HuH-7 (cell line): ENCODE measurements at places on chromosomes 11 and 22.

- DNase-seq = no peak
These were observed 204.6 kb downstream of the DBX1 start for GRCh38 chr11:19955660-19956059.

- no peak for DNase-seq
These were observed 60.7 kb downstream of the LRRC32 start for GRCh38 chr11:76609736-76610370.

DNA sequence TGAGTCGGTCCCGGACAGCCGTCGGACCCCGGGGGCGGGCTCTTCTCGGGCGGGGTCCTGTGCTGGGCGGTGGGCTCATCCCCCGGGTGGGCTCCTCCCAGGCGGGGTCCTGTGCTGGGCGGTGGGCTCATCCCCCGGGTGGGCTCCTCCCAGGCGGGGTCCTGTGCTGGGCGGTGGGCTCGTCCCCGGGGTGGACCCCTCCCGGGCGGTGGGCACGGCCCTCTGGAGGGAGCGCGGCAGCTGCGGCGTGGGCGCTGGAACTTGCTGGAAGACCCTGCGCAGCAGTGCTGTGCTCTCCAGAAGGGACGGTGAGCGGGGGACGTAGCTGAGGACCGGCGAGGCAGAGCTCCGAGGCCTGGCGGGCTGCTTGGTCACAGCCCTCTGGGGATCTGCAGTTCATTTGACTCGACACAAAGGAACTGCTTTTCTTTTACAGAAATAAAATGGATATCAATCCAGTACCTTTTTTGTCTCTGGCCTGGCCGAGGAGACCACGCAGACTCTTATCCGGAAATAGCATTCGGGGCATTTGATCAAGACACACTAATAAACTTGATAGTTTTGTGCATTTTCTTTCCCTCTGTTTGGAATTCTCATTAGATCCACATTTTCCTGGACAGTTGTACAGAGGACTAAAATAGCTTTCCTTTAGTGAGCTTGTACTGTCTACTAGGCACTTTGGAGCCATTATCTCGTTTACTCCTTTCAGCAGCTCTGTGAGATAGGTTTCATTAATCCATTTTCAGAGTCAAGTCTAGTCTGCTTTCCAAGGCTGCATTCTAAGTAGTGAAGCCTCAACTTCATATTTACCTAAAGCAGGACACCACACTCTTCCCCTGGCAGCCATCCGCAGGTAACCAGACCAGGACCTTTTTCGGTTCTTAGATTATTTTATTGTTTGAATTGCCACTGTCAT lies 812 bp downstream of the JAM3 start:
- DNase-seq = no peak

DNA sequence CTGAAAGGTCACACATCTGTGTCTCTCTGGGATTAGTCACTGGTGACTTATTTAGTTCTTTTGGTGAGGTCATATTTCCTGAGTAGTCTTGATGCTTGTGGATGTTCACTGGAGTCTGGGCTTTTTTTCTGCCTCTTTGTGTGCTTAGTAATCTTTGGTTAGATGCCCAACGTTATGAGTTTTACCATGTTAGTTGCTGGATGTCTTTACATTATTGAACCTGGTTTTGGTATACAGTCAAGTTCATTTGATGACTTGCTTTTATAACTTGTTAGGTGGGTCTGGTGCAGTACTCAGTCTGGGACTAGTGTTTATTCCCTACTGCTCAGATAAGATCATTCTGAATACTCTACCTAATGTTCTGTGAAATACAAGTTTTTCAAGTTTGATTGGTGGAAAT lies 26.2 kb upstream of the SLC37A2 start:
- no peak for DNase-seq

DNA sequence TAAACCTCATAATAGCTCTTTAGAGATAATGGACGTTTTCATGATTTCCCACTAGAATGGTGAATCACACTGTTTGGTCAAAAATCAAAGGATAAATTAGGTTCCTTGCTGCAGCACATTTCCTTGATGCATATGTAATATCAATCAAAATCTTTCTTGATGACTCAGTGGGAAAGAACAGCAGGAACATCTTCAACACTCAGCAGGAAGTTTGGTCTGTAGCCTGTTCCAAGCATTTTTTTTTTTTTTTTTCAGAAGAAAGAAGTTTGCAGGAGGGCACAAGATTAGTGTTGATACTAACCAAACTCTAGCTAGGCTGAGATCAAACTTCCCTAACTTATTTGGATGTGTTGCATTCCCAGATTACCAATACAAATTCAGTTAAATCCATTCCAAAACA lies 1529.8 kb downstream of the FAM181B start:
- DNase-seq = no peak

DNA sequence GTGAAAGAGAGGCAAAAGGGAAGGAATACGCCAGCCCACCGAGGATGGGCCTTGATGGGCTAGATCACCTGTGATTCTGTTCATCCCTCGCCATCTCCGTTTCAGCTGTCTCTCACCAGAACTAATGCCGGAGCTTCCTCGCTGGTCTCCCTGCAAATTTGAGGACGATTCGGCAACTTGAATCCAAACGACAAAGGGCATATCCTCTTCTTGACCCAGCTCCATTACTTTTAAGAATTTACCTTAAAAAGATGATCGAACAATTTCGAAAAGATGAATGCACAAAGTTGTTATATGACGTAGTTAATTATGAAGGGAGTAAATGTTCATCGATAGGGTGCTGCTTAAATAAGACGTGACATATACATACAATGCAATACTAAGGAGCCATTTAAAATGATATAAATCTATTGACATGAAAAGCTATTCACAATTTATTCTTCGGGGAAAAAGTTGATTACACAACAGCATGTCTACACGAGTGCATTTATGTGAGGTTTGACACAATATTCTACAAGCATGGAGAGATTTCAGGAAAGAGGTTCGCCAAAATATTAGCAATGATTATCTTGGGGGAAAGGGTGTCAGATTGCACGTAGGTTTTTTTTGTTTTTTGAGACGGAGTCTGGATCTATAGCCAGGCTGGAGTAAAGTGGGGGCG lies 937 bp upstream of the FAM168A start:
- no peak for DNase-seq

GRCh38 chr11:77144196-77144856 lies 16.3 kb downstream of the MYO7A start:
- DNase-seq = no peak

- peak; percentile 53 for DNase-seq
These were observed at the start of gene ALKBH8 for GRCh38 chr11:107565219-107565937. Gene ALKBH8 (minus strand): TSS chr11:107565735. CDS start chr11:107560893, 4,842 bp downstream.

DNA sequence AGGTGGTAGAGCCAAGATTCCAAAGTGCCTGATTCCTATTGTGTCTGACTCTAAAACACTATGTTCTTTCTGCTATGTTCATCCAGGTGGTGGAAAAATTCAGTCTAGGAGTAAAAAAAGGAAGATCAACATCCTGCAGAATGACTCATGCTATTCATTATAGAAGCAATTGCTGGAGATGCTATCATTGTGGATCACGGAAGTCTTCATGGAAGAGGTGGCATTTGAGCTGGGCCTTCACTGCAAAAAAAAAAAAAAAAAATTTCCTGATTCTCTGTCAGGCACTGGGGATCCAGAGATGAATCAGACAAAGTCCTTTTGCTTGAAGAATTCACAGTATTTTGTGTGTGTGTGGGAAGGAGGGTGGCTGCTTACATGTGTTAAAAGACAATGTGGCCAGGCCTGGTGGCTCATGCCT lies 1.4 kb upstream of the UVRAG start:
- DNase-seq = no peak

DNA sequence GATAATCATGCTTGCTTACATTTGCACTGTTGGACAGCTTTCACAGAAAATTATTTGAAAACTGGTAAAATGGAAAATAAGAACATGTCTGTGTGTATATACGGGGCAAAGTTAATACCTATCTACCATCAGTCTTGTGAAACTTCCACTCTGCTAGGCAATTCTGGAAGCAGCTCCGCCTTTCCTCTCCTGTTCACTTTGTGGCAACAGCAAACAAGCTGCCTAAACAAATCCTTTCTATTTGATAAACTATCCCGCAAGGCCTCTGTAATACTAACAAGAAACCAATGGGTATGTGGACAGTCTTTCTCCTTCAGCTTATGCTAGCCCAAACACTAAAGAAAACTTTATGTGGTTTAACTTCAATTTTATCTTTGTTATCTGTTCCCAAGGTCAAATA lies 39.2 kb upstream of the RAPSN start:
- DNase-seq = peak; percentile 20

DNA sequence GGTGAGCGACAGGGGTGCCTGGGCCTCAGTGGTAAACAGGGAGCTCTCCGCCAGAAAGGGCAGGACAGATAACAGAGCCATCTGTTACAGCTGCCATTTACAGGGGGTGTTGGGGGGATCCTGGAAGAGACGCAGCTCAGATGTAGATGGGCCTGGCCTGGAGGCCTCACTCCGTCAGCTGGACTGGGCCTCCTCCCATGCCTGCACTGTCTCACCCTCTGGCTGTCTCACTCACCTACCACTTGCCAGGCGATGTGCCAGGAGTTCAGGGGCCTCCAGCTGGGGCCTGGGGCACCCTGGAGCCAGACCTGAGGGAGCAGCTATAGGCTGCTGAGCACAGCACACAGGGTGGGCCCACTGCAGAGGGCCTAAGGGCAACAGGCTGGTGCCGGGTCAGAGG lies 16.3 kb upstream of the SUSD2 start:
- DNase-seq = no peak

- no peak for DNase-seq
These were observed 139.8 kb downstream of the ELP4 start for GRCh38 chr11:31649129-31649966.

- DNase-seq = no peak
These were observed 167.7 kb downstream of the CEP164 start for GRCh38 chr11:117495357-117495756.

GRCh38 chr22:35539910-35540594 lies 579 bp upstream of the RASD2 start:
- DNase-seq = peak; percentile 80

DNA sequence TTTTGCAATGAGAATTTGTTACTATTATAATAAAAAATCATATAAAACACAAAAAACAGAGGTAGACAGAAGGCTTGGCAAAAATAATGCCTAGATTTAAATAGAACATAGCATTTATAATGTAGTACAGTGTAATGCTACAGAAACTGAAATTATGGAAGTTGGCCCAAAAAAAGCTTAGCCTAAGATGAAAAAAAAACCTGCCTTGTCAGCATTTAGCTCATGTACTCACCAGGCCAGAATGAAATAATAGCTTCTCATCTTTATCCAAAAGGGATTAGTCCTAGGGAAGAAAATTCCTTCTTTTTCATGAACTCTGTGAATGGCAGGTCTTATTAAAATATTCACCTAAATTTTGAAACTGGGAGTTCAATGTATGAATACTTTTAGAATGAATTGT lies 951.1 kb downstream of the LRRC4C start:
- no peak for DNase-seq
